HFFc6 (cell line): ENCODE measurements at places on chromosomes 16 and 17.

DNA sequence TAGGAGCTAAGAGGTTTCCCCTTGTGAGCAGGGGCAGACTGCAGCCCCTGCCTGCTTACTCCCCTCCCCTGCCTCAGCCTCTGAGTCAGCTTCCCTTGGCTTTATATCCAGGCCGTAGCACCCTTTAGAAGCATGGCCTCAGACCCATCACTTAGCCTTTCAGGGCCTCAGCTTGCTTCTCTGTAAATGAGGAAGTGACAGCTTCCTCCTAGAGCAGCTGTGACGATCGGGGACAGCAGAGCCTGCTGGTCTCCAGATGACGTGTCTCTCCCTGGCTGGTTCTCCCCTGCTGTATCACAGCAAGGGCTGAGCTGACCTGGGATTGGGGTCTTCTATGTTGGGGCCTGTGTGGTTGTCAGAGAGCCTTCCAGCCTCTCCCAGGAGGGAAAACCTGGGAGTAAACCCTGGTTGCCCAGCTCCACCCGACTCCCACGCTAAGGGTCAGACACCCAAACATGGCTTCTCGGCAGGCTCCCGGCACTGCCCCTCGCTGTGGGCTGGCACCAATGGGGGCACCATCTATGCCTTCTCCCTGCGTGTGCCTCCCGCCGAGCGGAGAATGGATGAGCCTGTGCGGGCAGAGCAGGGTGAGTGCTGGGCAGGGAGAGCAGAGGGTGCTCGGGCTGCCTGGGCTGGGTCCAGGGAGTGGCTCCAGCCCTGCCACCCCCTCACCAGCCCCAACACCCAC is 16.3 kb upstream of the MYO15B start:
- DNase-seq: no peak
- H3K36me3 ChIP-seq: no peaks in the 10 kb centered on the region
- H3K4me1 ChIP-seq: no peaks in the 10 kb centered on the region
- no peak overlapping the region for H3K27ac ChIP-seq

GRCh38 chr17:60095830-60096229 is 17.1 kb upstream of the HEATR6 start:
- H3K4me1 ChIP-seq: peaks cover 45% of the 10 kb centered on the region
- H3K36me3 ChIP-seq: peaks cover 8% of the 10 kb centered on the region
- no peaks in the 10 kb centered on the region; the same call in 1 of the 2 replicates for H3K27me3 ChIP-seq
- no peak overlapping the region for H3K27ac ChIP-seq
- H3K4me3 ChIP-seq: no peak overlapping the region

GRCh38 chr17:45971698-45972141 is 27.3 kb upstream of the STH start:
- no peaks in the 10 kb centered on the region for H3K4me1 ChIP-seq
- no peaks in the 10 kb centered on the region for H3K36me3 ChIP-seq
- no peak overlapping the region for H3K27ac ChIP-seq
- DNase-seq: no peak

DNA sequence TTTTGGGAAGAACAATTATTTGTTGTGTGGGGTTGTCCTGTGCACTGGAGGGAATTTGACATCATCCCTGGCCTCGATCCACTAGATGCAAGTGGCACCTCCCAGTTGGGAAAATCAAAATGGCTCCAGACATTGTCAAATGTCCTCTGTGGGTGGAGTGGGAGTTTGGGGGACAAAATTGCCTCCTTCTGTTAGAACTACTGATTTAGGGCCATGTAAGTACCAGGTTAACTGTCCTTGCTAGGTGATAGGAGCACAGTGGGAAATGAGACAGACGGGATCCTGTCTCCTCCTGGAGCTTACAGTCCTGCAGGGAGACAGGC is 56.8 kb downstream of the ARHGAP23 start:
- peak overlapping the region; percentile 9; the same call in 1 of the 2 replicates for H3K4me3 ChIP-seq
- H3K27ac ChIP-seq: peak overlapping the region; percentile 80
- peaks cover 15% of the 10 kb centered on the region for H3K27me3 ChIP-seq
- H3K36me3 ChIP-seq: peaks cover 23% of the 10 kb centered on the region
- no peak for DNase-seq

- H3K36me3 ChIP-seq: no peaks in the 10 kb centered on the region
- no peaks in the 10 kb centered on the region for H3K27me3 ChIP-seq
- no peaks in the 10 kb centered on the region for H3K4me1 ChIP-seq
- DNase-seq: no peak
- H3K27ac ChIP-seq: no peak overlapping the region
Observed at GRCh38 chr16:6726621-6727020, 606.0 kb upstream of the RBFOX1 start.

DNA sequence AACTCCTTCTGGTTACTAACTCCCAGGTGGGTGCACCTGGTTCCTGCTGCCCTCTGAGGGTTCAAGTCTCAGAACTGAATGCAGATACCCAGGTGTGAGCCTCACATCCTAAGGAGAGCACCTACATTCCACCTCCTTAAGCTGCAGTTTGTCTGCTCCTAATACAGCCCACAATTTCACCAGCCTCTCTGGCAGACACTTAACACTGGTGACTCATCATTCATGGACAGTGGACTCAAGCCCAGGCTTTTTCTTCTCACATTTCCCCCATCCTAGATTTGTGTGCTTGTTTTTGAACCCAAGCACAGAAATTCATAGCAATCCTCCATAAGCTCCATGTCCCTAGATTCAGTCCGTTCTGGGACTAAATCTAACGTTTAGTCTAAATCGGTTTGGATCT is 7.0 kb upstream of the MAF start:
- H3K36me3 ChIP-seq: no peaks in the 10 kb centered on the region
- DNase-seq: no peak
- no peak overlapping the region for H3K4me3 ChIP-seq
- peaks cover 4% of the 10 kb centered on the region; the same call in 1 of the 2 replicates for H3K27me3 ChIP-seq
- no peak overlapping the region for H3K27ac ChIP-seq
- no peaks in the 10 kb centered on the region for H3K4me1 ChIP-seq

DNA sequence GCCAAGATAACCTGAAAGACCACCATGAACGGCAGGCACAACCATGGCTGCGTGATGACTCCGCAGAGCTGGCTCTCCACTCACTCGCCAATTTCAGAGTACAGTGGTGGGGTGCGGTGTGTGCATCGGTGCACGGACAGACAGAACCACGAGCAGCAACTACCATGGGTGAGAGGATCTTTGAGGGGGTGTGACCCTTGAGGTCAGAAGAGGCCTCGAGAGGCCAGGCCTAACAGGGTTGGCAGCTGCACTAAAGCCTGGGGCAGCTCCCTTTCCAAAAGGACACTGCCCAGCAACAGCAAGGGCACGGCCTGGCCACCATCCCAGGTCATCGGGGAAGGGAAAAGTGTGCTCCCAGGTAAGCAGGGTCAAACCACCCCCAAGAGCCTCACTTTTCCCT is 1.9 kb upstream of the ECI1 start:
- H3K27ac ChIP-seq: peak overlapping the region; percentile 79
- peaks cover 24% of the 10 kb centered on the region for H3K4me1 ChIP-seq
- H3K4me3 ChIP-seq: no peak overlapping the region
- H3K36me3 ChIP-seq: peaks cover 30% of the 10 kb centered on the region

DNA sequence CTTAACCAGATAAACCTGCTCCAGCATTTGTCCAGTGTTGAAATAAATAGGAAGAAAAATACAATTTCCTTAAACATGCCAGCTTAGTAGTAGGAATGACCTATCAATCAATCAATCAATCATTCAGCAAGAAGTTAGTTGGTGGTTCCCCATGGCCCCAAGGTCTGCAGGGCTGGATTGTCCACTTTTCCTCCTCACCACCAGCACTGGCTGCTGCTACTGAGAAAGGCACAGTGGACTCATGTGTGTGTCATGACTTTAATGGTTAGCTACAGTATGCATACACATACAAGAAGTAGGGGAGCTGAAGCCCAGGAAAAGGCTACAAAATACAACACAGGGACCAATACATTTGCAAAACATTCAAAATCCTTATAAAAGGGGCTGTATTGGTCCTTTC is 4.4 kb downstream of the SETD6 start:
- H3K27me3 ChIP-seq: peaks cover 6% of the 10 kb centered on the region
- H3K4me3 ChIP-seq: no peak overlapping the region
- DNase-seq: no peak
- peaks cover 11% of the 10 kb centered on the region for H3K4me1 ChIP-seq
- H3K27ac ChIP-seq: 0 out of 2 replicates have a peak overlapping the region, but pooled peaks have one; percentile 9
- H3K36me3 ChIP-seq: peaks cover 47% of the 10 kb centered on the region

DNA sequence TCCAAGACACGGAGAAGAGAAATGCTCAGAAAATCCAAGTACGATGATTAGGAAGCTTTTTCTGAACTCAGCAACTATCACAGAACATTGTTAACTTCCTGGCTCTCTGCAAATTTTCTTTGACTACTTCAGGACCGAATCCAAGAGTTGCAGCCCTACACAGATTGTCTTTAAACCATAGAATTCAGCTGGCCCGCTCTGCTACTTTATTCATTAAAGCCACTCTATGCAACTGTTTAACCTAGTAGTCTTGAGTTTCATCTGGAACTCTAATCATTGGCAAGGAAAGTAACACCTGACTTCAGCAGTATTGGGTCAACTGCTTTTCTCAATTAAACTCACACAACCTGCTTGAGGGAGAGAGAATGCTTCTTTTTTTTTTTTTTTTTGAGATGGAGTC is 210.1 kb downstream of the SLC39A11 start:
- H3K27me3 ChIP-seq: no peaks in the 10 kb centered on the region
- peaks cover 42% of the 10 kb centered on the region for H3K36me3 ChIP-seq
- H3K27ac ChIP-seq: no peak overlapping the region

GRCh38 chr17:47733674-47734410 is 806 bp downstream of the TBX21 start:
- H3K36me3 ChIP-seq: no peaks in the 10 kb centered on the region; the same call in 1 of the 2 replicates
- no peak overlapping the region for H3K4me3 ChIP-seq
- H3K27me3 ChIP-seq: peaks cover 60% of the 10 kb centered on the region
- no peaks in the 10 kb centered on the region for H3K4me1 ChIP-seq

- H3K27me3 ChIP-seq: peaks cover 2% of the 10 kb centered on the region
- H3K4me3 ChIP-seq: no peak overlapping the region
- DNase-seq: no peak
Observed at GRCh38 chr16:47016700-47017133, 43.2 kb upstream of the DNAJA2 start.

GRCh38 chr17:3963237-3964201 is 718 bp downstream of the ATP2A3 start:
- peaks cover 19% of the 10 kb centered on the region for H3K4me1 ChIP-seq
- H3K27ac ChIP-seq: no peak overlapping the region
- H3K36me3 ChIP-seq: no peaks in the 10 kb centered on the region
- peaks cover 28% of the 10 kb centered on the region for H3K27me3 ChIP-seq
- no peak for DNase-seq

GRCh38 chr17:67647482-67647881 is 70.3 kb upstream of the NOL11 start:
- no peaks in the 10 kb centered on the region for H3K36me3 ChIP-seq
- no peak for DNase-seq
- H3K27ac ChIP-seq: no peak overlapping the region
- H3K27me3 ChIP-seq: no peaks in the 10 kb centered on the region

GRCh38 chr16:29862383-29862883 is 593 bp downstream of the CDIPT start:
- no peak for DNase-seq
- H3K27ac ChIP-seq: peak overlapping the region; percentile 73
- H3K27me3 ChIP-seq: peaks cover 1% of the 10 kb centered on the region; the same call in 1 of the 2 replicates
- H3K4me1 ChIP-seq: peaks cover 26% of the 10 kb centered on the region
- peaks cover 21% of the 10 kb centered on the region for H3K36me3 ChIP-seq

GRCh38 chr16:75555213-75555706 is 792 bp downstream of the TMEM231 start:
- peaks cover 8% of the 10 kb centered on the region for H3K27me3 ChIP-seq
- no peaks in the 10 kb centered on the region for H3K36me3 ChIP-seq
- H3K27ac ChIP-seq: peak overlapping the region; percentile 98
- peak overlapping the region; percentile 99 for H3K4me3 ChIP-seq

GRCh38 chr16:11416228-11417001 is 71.2 kb downstream of the RMI2 start:
- no peak overlapping the region for H3K27ac ChIP-seq
- H3K4me1 ChIP-seq: no peaks in the 10 kb centered on the region
- peaks cover 16% of the 10 kb centered on the region for H3K27me3 ChIP-seq
- DNase-seq: no peak
- no peaks in the 10 kb centered on the region for H3K36me3 ChIP-seq

- peak; percentile 50 for DNase-seq
- peaks cover 12% of the 10 kb centered on the region for H3K27me3 ChIP-seq
- peaks cover 18% of the 10 kb centered on the region for H3K36me3 ChIP-seq
Observed at GRCh38 chr17:77320044-77320440, 179.3 kb downstream of the SEC14L1 start.

DNA sequence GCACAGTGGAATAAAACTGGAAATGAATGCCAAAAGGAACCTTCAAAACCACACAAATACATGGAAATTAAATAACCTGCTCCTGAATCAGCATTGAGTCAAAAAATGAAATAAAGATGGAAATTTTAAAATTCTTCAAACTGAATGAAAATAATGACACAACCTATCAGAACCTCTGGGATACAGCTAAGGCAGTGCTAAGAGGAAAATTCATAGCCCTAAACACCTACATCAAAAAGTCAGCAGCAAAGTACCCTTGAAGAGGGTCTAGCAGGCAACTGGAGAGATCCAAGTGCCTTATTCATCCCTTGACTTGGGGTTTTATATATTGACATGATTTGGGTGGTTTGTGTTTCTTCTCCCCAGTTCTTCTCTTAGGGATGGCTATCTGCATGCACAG is 294.1 kb downstream of the PMP22 start:
- H3K27ac ChIP-seq: no peak overlapping the region
- no peaks in the 10 kb centered on the region for H3K4me1 ChIP-seq
- DNase-seq: no peak

GRCh38 chr16:78630102-78630501 is 530.6 kb downstream of the WWOX start:
- H3K36me3 ChIP-seq: no peaks in the 10 kb centered on the region; the same call in 1 of the 2 replicates
- H3K4me1 ChIP-seq: no peaks in the 10 kb centered on the region
- no peak overlapping the region for H3K27ac ChIP-seq
- H3K4me3 ChIP-seq: no peak overlapping the region
- H3K27me3 ChIP-seq: no peaks in the 10 kb centered on the region; the same call in 1 of the 2 replicates

GRCh38 chr16:87528690-87529579 is 36.1 kb upstream of the ZCCHC14 start:
- H3K27me3 ChIP-seq: peaks cover 29% of the 10 kb centered on the region
- no peaks in the 10 kb centered on the region for H3K4me1 ChIP-seq
- no peak overlapping the region for H3K27ac ChIP-seq
- H3K36me3 ChIP-seq: peaks cover 26% of the 10 kb centered on the region
- no peak for DNase-seq

- no peak overlapping the region; the same call in 1 of the 2 replicates for H3K27ac ChIP-seq
- peaks cover 51% of the 10 kb centered on the region for H3K4me1 ChIP-seq
- no peak for DNase-seq
- H3K27me3 ChIP-seq: peaks cover 8% of the 10 kb centered on the region; the same call in 1 of the 2 replicates
- H3K36me3 ChIP-seq: no peaks in the 10 kb centered on the region
Observed at GRCh38 chr17:45226576-45226975, 4.9 kb downstream of the FMNL1 start.

DNA sequence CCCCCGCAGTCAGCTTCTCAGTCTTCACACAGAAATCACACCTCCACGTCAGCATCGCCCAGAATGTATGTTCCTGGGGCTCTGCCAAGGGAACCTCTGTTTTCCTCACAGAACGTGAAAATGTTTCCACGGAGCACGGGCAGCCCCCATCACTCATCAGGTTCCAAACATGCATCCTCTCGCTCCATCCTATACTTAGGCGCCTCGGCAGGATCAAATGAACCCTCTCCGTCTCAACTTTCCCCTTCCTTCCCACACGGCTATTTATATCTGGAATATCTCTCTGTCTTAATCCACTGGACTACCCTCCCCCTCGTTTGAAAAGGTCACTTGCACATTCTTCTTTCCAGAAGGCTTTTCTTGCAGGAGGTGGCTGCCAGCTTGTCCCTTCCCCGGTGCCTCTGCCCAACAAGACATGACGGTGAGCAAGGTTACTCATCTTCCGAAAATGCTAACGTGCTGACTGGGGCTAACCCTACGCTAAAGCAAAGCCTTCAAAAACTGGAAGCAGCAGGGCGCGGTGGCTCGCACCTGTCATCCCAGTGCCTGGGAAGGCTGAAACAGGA is 21.6 kb downstream of the NXN start:
- H3K4me3 ChIP-seq: no peak overlapping the region
- peaks cover 27% of the 10 kb centered on the region for H3K4me1 ChIP-seq
- H3K27ac ChIP-seq: no peak overlapping the region
- no peak for DNase-seq
- H3K36me3 ChIP-seq: peaks cover 34% of the 10 kb centered on the region
